NCI-H345 (cell line): ENCODE measurements at places on chromosomes 2 and 18.
A peak's percentile ranks its signal among the peaks of the same experiment; 100 is the strongest.

- DNase-seq = no peak
Observed at GRCh38 chr2:2399396-2399795, 68.3 kb upstream of the MYT1L start.

DNA sequence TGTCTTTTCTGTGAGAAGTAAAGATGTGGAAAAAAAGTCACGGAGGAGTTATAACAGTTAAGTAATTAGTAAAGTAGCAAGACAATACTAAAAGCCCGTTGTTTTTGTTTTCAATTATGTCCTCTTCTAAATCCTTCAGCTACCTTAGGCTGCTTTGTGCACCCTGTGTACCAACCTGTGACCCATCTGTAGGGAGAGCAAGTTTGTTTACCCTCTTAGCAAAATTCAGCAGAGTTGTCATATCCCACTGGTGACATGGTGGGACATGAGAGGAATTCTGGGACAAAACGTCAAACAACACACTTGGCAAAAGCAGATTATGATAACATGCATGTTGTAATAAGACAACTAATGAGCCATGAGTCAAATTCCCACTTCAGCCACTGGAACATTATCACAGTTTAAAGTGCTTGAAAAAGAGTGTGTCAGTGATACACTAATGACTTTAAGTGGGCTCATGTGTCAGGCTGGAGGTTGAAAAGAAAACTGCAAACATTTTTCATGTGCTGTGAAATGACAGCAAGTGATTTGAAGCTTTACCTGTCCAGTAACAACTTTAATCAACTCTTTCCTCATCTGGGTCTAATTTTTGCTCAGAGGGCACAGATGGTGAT is 392.8 kb upstream of the ACVR2A start:
- peak; percentile 24 for DNase-seq

GRCh38 chr2:240819858-240820606 is at the start of gene KIF1A:
Gene KIF1A (minus strand): TSS chr2:240820219. CDS start chr2:240797752, 22,467 bp downstream.
- peak; percentile 96 for DNase-seq

GRCh38 chr2:13018490-13018889 is 301.8 kb downstream of the TRIB2 start:
- no peak for DNase-seq

GRCh38 chr2:110995911-110996310 is 124.8 kb upstream of the BCL2L11 start:
- DNase-seq = no peak

DNA sequence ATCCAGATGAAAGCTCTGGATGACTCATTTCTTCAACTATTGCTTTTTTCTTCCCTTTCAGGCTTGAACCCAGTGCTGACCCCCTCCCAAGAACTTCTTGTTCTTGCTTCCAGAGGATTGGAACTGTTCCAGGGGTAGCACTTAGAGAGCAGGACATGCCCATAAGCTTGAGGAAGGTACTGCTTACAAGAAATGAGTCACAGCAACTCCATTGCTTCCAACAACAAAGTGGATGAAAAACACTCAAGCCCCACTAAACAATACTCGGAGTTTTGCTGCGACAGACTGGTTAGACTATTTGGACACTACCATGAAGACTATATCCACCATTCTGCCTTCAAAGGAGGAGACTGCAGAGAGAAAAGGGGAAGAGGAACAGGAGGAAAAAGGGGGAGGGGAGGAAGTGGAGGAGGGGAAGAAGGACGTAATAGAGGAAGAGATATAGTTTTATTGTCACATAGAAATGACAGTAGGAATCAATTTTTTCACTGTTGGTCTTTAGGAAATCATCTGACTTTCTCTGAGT is 1.6 kb upstream of the EPC2 start:
- no peak for DNase-seq

GRCh38 chr2:64975232-64975821 is 13.9 kb upstream of the SLC1A4 start:
- no peak for DNase-seq

- DNase-seq = no peak
Observed at GRCh38 chr2:5569256-5569655, 122.9 kb upstream of the SOX11 start.

- no peak for DNase-seq
Observed at GRCh38 chr18:49802623-49803022, 10.7 kb downstream of the ACAA2 start.

GRCh38 chr2:66408905-66409304 is 26.0 kb upstream of the MEIS1 start:
- DNase-seq = no peak

- DNase-seq = no peak
Observed at GRCh38 chr2:166485558-166486178, 8.4 kb downstream of the SCN7A start.

- no peak for DNase-seq
Observed at GRCh38 chr2:187150670-187151069, 297.4 kb downstream of the CALCRL start.

DNA sequence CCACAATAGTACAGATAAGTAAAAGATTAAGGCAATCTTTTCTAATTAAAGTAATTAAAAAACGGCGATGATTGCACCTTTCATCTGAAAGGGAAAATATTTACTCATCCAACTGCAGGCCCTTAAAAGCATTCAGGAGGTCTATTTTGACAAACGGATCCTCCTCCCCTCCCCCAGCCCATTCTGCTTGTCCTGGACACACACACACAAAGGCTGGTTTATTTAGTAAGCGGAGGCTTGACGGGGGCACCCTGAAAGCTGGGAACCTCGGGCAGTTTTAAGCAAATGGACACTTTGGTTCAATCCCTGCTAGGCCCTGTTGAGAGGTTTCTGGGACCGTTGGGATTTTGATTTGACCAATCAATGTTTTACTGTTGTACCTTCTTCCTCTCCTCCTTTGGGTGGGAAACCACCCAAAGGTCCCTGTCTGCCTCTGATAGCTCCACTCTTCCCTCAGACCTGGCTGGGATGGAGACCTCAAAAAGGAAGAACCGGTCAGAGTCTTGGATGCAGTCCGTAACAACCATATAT is 135.8 kb upstream of the HAAO start:
- peak; percentile 5 for DNase-seq

- no peak for DNase-seq
Observed at GRCh38 chr2:166365239-166365638, 10.5 kb downstream of the SCN9A start.

GRCh38 chr18:25798046-25798445 is 292.4 kb downstream of the SS18 start:
- no peak for DNase-seq

GRCh38 chr2:235396071-235396846 is 97.6 kb upstream of the AGAP1 start:
- DNase-seq = no peak

DNA sequence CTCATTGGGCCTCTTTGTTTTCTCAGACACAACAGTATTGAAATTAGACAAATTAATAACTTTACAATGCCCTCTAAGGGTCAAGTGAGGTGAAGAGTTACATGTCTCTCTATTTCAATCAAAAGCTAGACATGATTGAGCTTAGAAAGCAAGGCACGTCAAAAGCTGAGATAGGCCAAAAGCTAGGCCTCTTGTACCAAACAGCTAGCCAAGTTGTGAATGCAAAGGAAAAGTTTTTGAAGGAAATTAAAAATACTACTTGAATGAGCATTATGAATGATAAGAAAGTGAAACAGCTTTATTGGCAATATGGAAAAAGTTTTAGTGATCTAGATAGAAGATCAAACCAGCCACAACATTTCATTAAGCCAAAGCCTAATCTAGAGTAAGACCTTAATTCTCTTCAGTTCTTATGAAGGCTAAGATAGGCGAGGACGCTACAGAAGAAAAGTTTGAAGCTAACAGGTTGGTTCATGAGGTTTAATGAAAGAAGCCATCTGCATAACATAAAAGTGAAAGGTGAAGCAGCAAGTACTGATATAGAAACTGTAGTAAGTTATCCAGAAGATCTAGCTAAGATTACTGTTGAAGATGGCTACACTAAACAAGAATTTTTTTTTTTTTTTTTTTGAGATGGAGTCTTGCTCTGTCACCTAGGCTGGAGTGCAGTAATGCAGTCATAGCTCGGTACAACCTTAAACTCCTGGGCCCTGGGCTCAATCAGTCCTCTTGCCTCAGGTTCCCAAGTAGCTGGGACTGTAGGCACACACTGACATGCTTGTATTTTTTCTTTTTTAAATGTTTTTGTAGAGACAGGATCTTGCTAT is 65.5 kb downstream of the FAM117B start:
- DNase-seq = no peak

DNA sequence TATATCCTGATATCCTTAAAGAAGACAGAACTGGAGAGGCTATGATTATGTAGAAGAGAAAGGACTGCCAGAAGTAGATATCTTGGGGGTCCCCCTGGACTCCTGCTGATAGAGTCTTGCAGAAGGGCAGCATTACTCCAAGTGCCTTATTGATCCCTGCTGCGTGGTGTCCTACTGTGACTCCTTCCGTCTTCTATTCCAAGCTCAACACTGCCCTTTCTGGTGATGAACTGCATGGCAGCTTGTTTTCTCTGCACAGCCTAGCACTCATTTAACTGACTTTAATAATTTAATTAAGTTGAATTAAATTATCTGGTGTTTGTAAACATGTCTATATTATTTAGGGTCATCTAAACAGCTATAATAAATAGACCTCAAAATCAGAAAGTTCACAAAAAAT is 194.1 kb upstream of the DSEL start:
- DNase-seq = no peak

- DNase-seq = no peak
Observed at GRCh38 chr2:223762853-223763252, 74.5 kb downstream of the AP1S3 start.

DNA sequence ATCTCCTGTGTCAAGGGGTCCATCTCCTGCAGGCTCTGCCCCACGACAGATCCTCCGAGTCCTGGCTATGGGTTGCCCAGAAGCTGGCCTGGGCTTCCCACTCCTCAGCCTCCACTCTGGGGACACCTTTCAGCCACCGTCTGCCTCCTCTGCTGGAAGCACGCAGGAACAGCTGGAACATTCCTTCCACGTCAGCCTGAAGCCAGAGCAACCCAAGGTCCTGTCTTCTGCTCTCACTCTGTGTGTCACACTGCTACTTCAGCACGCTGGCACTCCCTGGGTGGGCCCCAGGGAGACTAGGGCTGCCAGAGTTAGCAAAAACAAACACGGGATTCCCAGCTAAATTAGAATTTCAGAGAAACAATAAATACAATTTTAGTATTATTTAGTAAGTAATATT is 148.8 kb downstream of the HRH4 start:
- no peak for DNase-seq

GRCh38 chr2:8511868-8512612 is 169.8 kb upstream of the ID2 start:
- no peak for DNase-seq

DNA sequence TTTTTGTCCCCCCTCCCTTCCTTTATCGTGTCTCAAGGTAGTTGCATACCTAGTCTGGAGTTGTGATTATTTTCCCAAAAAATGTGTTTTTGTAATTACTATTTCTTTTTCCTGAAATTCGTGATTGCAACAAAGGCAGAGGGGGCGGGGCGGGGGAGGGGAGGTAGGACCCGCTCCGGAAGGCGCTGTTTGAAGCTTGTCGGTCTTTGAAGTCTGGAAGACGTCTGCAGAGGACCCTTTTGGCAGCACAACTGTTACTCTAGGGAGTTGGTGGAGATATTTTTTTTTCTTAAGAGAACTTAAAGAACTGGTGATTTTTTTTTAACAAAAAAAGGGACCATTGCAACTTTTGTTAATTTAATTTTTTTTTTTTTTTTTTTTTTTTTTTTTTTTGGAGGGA is 2.1 kb downstream of the SOX11 start:
- peak; percentile 64 for DNase-seq

DNA sequence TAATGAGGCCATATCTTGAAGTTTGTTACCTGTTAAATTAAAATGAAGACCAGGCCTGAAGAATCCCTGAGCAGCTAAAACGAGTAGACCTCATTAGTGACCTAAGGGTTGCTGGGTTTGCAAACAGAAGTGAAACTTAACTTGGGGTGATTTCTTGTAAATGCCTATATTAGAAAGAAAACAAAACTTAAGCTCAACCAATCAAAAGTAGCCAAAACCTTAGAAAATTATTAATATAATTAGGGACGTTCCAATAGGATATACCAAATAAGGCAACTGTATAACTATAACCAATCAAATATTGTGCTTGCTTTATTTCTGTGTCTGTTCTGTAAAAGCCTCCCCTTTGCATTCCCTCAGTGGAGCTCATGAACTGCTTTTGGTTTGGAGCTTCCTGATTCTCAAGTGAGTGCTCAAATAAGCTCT is 137.9 kb upstream of the VRK2 start:
- DNase-seq = no peak

DNA sequence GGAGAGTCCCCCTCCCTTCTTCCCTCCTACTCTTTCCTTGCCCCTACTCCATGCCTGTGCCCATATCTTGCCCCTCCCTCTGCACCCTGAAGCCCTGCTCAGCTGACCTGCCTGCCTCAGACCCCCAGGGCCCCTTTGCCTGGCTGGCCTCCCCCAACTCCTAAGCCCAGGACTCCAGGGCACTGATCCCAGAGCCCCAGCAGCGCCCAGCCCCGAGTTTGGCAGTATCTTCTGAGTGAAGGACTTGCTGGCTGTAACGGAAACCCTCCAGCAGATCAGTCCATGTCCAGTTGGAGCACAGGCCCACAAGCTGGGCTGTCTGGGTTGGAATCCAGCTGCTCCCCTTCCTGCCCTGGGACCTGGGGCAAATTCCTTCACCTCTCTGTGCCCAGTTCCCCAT is 46.0 kb downstream of the MCFD2 start:
- DNase-seq = no peak

DNA sequence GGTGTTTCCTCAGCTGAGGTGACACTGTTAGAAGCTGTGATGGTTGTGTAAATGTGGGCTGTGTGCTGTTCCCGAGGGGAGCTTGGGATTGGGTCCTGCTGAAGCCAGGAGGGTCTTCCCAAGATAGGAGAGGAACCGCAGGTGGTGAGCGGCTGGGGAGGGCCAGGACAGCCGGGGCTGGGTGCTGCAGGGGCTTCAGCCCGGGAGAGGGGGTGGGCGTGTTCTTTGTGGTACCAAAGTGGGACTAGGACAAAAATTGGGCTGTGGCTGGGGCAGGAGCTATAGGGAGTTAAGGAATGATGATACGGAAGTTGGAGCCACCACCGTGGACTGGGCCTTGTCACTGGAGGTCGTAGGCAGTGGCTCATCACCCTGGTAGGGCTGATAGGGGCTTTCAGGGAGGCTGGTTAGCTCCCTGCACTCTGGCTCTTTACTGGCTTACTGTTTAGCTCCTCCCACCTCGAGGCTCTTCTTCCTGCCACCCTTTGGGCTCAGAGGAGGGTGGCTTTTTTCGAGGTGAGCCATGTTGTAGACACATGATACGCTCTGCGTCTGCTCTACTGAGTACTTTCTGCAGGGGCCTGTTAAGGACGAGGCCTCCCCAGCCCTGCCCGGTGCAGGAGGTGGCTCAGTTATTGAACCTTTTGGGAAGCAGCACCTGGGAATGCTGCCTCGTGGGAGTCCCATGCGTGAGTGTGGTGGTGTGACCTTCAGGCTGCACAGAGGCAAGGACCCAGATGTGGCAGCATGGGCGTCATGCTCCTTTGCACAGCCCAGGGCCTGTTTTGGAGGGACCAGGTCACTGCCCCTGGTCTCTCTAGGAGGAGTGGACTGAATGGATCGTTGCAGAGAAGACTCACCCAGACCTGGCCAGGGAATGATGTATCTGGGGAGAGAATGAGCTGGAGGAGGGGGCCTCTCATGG is 21.6 kb downstream of the ASB1 start:
- DNase-seq = no peak
